ENCODE measurements at places on chromosomes 4 and X.

GRCh38 chrX:111123125-111123524 lies 27.1 kb downstream of the PAK3 start:
- no peak for DNase-seq

GRCh38 chr4:24024605-24025004 lies 134.8 kb upstream of the PPARGC1A start:
- DNase-seq = no peak

DNA sequence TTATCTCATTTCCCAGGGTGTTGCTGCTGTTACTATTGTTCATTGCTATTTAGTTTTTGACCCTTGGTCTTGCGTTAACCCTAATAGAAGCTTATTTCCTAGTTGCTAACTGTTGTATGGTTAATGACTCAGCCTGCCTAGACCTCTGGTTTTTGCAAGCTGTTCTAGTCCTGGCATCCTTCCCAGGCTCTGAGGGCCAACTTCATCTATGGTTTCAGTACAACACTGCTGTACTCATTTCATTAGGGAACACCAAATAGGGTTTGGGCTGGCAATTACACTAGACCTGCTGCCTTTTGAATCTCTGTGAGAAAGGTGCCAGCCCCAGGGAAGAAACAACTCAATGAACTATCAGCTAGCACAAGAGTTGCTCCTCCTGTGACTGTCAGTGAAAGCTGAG lies 59.6 kb downstream of the DCX start:
- DNase-seq = no peak

DNA sequence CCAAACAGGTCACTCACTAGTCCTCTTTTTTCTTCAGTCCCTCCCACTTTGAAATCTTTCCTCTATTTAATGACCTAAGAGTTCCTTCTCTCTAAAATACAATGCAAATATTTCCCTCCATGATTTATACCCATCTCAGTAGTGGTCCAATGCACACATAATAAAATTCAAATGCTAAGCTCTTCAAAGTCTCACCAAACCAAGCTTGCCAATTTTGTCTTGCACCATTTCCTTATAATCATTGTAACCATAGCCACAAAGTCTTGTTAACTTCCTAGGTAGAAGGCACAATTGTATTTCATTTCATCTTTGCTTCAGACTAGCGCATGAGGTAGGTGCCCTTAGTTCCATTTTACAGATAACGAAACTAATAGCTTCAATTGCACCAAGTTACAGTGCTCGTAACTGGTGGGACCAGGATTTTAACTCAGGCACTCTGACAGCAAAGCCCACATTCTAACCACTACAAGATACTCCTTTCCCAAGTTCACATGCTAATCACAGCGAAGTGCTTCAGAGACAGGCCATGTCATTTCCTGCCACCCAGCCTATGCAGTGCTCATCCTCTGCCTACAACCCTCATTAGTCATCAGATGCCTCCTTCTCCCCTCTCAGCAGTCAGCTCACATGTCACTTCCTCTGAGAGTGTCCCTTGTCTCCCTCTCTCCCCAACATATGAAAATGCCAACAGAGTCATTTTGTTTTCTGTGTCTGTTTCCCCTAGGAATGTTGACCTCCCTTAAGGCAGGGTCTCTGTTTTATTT lies 66.9 kb upstream of the PPARGC1A start:
- DNase-seq = no peak

DNA sequence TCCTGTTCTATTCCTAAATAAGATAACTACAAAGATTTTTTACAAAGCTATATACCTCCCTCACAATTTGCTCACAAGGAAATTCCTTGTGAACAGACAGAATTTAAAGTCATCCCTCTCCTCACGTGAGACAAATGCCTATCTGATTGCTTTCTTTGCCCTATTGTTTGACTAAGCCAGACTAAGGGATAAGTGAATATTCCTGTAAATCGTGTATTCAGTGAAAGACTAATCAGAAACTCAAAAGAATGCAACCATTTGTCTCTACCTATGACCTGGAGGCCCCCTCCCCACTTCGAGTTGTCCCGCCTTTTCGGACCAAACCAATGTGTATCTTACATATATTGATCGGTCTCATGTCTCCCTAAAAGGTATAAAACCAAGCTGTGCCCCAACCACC lies 15.3 kb upstream of the ZBTB33 start:
- DNase-seq = no peak

DNA sequence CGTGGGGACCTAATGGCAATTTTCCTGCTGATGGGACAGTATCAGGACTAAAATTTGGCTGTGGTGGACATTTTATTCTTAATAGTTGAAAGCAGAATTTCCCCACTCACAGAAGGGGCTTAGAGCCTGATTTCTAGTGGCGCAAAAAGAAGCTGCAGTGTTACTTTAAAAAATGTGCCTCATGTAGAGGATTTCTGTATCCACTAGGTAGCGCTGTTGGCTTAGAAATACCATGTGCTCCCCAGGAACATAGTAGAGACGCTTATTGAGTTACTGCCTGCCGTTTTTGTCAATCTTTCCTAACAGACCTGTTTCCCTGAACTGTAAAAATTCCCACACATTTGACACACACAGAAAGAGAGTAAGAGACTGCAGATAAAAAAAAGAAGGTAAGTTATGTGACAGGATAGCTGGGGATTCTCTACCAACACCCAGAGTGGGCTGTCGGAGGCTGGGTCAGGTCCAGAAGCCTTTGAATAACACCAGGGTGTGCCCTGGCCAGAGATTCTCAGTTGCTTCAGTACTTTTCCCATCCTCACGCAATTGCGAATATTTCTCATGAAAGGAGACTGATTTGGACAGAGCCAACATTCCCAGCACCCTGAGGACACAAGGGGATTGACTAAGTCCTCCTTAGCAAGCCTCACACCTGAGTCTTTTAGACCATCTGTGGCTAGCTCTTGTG lies 88.4 kb downstream of the ZXDA start:
- DNase-seq = peak; percentile 17

DNA sequence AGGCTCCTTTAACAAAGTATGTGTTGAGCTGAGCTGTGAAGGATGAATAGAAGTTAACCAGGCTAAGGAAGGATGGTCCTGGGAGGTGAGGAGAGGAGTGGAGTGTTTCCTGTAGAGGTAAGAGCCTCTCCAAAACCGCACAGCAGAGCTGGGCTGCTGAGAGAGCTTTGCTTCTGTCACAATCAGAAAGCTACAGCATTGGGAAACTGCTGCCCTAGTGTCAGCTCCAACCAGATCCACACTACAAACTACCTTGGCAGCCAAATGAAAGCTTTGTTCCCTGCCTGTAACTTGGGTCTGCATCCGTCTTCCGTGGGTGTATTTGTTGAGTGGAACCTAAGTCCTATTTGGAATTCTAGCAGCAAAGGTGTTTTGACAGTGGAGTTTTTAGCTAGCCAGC lies 91.8 kb downstream of the REPS2 start:
- DNase-seq = no peak

GRCh38 chrX:15350329-15350996 lies 15.1 kb upstream of the PIGA start:
- DNase-seq = no peak

- DNase-seq = no peak
Observed at GRCh38 chr4:75498041-75498440, 16.2 kb downstream of the RCHY1 start.

- no peak for DNase-seq
Observed at GRCh38 chrX:23478561-23478960, 143.9 kb downstream of the PTCHD1 start.

- no peak for DNase-seq
Observed at GRCh38 chrX:41265615-41266014, 68.3 kb upstream of the DDX3X start.

GRCh38 chr4:956531-957230 lies 16.7 kb downstream of the DGKQ start:
- DNase-seq = no peak

GRCh38 chr4:185728893-185729292 lies 83.1 kb downstream of the SORBS2 start:
- no peak for DNase-seq

Data from CMK (cell line).